NCI-H345 (cell line): ENCODE measurements at places on chromosomes 11 and 22.
A peak's percentile ranks its signal among the peaks of the same experiment; 100 is the strongest.

DNA sequence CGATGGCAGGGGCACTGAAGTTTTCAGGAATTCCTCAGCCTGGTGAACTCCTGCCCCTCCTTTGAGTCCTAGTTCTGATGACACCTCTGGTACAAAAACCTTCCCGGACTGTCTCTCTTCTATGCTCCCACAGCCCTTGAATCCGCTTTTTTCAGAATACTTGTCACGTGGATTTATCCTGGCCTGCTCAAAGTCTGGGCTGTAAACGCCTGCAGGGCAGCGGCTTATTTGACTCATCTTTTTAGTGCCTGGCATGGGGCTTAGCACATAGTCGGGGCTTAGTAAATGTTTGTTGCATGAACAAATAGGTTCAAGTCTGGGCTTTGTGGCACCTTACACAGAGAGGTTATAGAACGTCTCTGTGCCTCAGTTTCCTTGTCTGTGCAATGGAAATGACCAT, 13.4 kb upstream of the KCNJ11 start:
- no peak for DNase-seq

- no peak for DNase-seq
Measured at GRCh38 chr11:2202900-2203439, 31.4 kb upstream of the TH start.

GRCh38 chr22:42585096-42585495, 29.6 kb downstream of the POLDIP3 start:
- no peak for DNase-seq

DNA sequence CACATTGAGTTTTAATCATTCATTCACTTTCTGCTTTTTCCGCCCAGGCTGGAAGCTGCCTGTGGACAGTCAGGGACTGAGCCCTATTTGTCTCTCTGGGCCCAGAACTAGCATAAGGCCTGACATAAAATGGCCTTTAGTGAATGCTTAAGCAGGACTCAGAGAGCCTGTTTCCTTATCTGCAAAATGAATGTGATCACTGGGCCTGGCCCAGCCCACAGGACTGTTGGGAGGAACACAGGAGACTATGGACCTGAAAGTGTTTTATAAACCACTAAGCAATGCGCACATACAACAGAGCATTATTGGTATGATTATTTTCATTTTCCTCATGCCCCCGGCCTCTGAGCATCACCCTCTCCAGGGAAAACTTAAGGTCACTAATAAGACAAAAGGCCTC, 3.9 kb upstream of the MYH9 start:
- DNase-seq = no peak

DNA sequence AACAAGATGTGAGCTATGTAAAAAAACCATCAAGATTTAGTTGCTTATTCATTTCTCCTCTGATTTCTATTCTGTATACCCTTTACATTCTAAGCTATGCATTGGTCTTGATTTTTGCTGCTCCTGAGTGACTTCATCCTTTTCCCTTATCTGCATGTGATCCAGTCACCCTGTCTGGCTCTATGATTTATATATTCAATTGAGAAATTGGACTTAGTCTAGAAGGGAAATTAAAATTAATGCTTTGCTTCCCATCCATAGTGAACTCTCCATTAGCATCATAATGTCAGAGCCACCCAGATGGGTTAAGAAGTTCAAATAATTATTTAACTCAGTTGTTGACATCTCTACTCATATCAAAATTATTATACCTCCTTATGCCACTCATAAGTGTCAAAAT, 5.0 kb downstream of the JRKL start:
- no peak for DNase-seq

- DNase-seq = peak; percentile 78
Measured at GRCh38 chr11:396948-397548, 3.0 kb downstream of the PKP3 start.

DNA sequence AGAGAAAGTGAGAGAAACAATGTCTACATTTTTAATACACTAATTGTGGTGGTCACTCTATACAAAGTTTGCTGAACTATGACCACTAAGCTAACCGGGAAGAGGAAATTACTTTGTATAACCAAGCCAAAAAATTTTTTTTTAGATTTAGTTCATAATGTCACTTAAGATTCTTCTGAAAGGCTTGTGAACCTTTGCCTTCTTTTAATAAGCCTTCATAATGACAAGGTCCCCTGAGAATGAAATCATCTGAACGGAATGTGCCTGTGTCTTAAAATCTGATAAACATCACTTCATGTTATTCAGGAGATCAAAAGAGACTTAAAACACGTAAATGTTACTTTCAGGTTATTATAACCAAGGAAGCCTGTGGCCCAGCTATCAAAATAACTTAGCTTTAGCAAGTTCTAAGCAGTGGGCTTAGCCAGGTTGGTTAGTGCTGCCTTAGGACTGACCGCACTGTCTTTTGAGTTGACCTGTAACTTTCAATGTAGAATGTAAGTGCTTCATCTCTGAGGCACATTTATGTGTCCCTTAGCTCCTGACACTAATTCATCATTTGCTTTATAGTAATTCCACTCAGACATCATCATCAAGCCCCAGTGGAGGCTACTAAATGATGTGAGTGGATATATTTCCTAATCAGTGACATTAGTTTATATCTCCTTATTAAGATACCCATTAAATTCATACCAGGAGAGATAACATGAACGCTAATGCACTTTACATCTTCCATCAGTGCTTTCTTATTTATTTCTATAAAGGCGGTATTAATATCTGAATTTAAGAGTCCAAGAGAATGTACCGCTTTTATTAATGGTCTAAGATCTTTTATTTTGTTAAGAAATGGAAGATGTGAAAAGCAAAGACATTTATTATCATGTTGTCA, 122.5 kb downstream of the WNT11 start:
- no peak for DNase-seq
